NCI-H1417 treated with DMSO at 0.1 percent for 48 hours (cell line): ENCODE measurements at places on chromosomes 11 and 22.

DNA sequence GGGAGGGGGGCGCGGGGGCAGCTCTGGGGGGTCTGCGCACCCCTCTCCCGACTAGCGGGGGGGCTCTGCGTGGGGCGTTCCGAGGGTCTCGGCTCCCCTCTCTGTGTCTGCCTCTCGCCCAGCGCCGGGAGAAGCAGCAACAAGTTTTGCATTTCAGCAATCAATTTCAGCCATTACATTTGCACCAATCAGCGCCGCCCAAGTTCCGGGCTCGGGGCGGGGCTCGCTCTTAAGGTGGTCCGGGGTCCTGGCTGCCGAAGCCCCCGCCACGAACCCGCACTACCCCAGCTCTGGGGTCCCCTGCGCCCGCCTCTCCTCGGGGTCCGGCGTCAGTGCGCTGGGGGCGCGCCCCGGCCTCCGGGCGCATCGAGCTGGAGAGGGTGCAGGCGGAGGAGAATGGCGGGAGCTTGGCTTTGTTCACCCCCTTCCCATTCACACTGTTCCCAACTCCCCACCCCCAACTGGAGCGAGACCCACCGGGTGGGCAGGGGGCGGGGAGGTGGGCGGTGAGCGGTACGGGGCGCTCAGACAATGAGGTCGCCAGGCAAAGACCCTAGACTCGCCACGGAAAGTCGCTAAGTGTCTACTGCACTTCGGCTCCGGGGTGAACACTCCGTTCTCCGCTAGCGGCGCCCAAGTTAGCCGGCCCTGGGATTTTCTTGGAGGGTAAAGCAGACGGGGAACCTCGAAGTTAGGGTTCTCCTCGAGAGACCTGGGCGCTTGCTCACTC is at the start of gene MN1:
MN1 (minus strand) TSS at position 141 of the 730 bp plus-strand sequence. CDS start 1,213 bp downstream, outside the sequence.
- no peak for DNase-seq

- no peak for DNase-seq
These were observed 17.9 kb upstream of the TENM4 start for GRCh38 chr11:79458709-79459108.

GRCh38 chr11:47406896-47407745 is 1.3 kb upstream of the SLC39A13 start:
- no peak for DNase-seq

- no peak for DNase-seq
These were observed 21.1 kb downstream of the FXYD6 start for GRCh38 chr11:117855186-117855845.

DNA sequence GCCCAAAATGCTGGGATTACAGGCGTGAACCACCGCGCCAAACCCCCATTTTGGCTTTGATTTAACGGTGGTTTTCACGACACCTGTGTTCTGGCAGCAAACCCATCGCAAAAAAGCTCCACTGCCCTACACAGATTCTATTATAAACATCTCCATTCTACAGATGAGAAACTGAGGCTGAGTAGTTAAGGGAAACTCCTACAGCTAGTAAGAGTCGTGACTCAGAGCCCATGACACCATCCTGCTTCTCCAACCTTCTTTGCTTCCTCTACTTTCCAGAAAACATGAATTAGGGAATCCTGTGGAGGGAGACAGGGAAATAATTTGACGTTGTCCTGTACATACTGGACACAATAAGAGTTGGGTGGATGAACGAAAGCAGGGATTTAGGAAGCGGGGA is 429 bp upstream of the SNX15 start:
- no peak for DNase-seq

DNA sequence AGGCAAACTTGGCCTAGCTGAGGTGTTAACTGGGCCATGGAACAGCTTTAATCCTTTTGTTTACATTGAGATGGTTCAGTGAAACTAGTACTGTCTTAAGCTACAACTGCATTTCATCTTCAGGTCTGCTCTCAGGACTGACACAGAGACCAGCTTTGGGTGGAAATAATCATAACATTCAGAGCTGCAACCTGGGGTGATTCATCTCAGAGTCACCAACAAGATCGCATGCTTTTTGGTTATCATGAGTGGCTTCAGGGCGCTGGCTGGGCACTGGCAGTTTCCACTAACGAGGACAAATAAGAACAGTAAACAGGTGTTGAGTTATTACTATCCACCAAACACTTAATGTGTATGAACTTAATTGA is 60.9 kb upstream of the PAX6 start:
- DNase-seq = no peak

- no peak for DNase-seq
These were observed 148.8 kb upstream of the ANO5 start for GRCh38 chr11:22044126-22044525.

DNA sequence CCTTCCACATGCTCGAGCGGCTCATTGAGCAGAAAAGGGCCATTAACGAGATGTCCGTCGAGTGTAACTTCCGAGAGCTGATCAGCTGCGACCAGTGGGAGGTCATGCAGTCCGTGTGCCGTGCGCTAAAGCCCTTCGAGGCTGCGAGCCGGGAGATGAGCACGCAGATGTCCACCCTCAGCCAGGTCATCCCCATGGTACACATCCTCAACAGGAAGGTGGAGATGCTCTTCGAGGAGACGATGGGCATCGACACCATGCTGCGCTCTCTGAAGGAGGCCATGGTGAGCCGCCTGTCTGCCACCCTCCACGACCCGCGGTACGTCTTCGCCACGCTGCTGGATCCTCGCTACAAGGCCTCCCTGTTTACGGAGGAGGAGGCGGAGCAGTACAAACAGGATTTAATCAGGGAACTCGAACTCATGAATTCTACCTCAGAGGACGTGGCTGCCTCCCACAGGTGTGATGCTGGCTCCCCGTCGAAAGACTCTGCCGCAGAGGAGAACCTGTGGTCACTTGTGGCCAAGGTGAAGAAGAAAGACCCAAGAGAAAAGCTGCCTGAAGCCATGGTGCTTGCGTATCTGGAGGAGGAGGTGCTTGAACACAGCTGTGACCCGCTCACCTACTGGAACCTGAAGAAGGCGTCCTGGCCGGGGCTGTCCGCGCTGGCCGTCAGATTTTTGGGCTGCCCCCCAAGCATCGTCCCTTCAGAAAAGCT is 31.7 kb downstream of the ALG12 start:
- DNase-seq = no peak

GRCh38 chr11:90818196-90818745 is 595.4 kb upstream of the CHORDC1 start:
- no peak for DNase-seq

DNA sequence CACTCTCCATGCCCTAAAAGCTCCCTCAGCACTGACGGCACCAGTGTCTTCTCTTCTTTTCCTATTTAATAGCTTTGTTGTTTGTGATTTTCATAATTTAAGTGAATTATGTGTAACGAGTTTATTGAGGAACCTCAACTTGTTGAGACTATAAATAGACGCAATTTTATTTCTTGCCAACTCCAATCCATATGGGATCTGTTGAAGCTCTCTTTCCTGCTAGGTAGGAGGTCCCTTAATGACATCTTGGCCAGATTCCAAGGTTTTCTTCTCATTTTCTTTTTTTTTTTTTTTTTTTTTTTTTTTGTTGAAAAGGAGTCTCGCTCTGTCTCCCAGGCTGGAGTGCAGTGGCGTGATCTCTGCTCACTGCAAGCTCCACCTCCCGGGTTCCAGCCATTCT is 14.2 kb downstream of the RTL6 start:
- no peak for DNase-seq

GRCh38 chr22:29661336-29661735 is 57.9 kb downstream of the NF2 start:
- no peak for DNase-seq

DNA sequence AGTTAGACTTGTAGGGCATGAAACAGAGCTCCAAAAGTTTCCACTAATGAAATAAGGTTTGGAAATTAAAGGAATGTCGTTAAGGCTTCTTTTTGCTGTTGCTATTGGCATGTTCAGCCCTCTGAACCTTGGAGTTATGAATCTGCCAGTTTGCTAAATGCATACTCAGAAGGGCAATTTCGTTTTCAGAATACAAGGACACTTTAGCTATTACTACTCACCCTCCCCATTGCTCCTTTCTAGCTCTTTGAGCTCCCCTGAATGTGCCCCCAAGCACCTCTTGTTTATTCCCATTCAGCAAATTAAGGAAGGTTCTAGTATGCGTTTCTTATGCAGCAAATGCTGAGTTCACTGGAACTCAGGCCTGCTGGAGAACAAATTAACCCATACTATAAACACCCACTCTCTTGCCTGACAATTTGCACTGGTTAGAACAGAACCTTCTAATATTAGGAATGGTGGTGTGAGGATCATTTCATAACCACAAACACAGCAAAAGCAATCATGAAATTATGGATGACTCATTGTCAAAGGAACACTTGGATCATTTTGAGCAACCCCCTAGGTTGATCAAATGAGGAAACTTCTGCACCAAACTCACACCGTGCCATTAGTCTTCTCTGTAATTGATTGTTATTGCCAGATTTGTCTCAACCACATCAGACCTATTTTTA is 26.2 kb upstream of the LIN7C start:
- no peak for DNase-seq

- no peak for DNase-seq
These were observed 84.5 kb downstream of the TRAF6 start for GRCh38 chr11:36425561-36426081.

- DNase-seq = no peak
These were observed 21.3 kb upstream of the NELL1 start for GRCh38 chr11:20647976-20648565.

DNA sequence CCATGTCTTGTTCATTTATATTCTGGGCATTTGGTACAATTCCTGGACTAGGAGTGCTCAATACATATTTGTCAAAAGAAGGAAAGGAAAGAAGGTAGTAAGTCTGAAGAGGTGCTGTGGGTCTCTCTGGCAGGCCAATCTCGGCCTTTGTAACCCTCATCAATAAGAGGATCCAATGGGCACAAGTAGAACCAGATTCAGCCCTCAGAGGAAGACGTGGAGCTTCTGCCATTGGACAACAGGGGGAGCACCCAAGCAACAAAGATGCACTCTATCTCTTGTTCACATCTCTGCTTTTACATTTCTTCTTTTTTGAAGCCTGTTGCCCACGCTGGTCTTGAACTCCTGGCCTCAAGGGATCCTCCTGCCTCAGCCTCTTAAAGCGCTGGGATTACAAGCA is 2.2 kb upstream of the VPS11 start:
- no peak for DNase-seq

DNA sequence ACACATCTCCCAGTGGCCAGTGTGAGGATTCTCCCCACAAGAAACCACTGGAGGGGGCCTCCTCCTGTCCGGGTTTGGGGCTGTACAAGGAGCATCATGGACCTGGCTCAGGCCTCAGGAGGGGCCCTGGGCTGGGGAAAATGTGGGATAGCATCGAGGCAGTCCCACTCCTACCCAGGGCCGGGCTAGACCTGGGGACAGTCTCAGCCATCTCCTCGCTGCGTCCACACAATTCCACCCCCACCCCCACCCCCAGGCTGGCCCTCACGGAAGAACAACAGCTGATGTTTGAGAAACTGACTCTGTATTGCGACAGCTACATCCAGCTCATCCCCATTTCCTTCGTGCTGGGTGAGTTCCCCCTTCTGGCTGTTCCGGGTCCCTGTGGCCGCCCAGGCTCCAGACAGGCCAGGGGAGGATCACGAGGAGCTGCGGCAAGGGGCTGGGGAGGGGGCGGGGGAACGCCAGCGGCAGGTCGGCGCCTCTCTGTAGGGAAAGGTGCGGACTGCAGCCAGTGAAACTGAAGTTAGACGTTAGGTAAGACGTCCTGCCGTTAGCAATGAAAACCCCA is 4.8 kb downstream of the BEST1 start:
- DNase-seq = no peak

- no peak for DNase-seq
These were observed 34.2 kb upstream of the BIRC3 start for GRCh38 chr11:102283116-102283485.

GRCh38 chr11:122045181-122045586 is 70.8 kb downstream of the BLID start:
- no peak for DNase-seq

DNA sequence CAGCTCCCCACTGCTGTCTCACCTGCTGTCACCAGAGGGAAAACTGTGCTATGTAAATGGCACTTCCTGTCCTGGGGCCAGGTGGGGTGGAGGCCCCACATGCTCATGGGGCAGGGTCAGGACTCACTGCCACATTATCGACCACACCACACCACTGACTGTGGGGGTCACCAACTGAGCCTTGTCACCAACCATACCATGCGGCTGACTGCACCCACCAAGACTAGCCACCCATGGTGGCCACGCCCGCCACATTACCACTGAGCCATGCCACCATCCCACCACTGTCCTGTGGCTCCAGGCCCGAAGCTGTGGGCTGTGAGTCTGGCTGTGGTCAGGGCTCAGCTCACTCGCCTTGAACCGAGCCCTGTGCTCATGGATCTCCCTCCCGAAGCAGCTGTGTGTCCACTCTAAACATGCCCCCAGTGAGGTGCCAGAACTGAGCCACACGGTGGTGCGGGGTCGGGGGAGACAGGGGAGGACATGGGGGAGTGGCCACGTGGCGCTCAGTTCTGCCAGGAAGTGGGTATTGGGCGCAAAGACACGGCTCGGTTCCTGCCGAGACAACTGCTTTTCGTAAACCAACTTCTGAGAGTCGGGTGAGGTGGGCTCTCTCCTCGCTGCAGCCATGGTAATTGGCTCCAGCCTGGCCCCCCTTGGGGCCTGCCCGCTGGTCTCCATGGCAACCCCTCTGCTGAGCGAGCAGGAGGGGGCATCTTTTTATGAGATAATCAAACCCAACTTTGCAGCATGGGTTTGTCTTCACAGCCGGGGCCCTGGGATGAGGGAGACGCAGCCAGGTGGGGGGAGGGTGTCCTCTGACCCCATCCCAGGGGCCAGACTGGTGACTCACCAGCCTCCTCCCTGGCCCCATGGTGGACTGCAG is 23.2 kb downstream of the RTN4R start:
- DNase-seq = no peak

GRCh38 chr11:45089251-45089650 is 57.2 kb upstream of the PRDM11 start:
- no peak for DNase-seq

GRCh38 chr11:66071381-66071801 is 1.3 kb downstream of the PACS1 start:
- no peak for DNase-seq

DNA sequence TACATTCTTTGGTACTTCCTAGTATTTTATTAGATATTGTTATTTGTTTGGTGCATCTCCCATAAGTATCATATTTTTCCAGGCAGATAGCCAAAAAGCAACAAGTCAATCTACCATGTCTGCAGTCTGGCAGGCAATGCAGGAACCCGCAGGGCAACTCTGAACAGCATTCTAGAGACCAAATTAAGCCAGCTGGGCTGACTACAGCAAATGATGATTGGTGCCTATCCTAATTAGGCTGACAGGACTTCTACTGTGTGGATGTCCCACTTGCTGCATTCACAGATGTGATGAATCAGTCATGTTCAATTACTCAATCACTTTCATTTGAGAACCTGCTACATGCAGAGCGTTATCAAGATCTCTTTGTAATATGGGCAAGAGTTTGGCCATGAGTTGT is 40.3 kb upstream of the AMOTL1 start:
- no peak for DNase-seq

GRCh38 chr22:48715511-48715910 is 1112.2 kb downstream of the BRD1 start:
- no peak for DNase-seq

GRCh38 chr11:76159303-76159937 is 46.9 kb downstream of the WNT11 start:
- no peak for DNase-seq
